ENCODE measurements at places on chromosomes 3 and 15. TPM values are rescaled to one million over a fixed set of nuclear protein-coding genes. Genes with fewer than 3 reads are reported as not detected.

DNA sequence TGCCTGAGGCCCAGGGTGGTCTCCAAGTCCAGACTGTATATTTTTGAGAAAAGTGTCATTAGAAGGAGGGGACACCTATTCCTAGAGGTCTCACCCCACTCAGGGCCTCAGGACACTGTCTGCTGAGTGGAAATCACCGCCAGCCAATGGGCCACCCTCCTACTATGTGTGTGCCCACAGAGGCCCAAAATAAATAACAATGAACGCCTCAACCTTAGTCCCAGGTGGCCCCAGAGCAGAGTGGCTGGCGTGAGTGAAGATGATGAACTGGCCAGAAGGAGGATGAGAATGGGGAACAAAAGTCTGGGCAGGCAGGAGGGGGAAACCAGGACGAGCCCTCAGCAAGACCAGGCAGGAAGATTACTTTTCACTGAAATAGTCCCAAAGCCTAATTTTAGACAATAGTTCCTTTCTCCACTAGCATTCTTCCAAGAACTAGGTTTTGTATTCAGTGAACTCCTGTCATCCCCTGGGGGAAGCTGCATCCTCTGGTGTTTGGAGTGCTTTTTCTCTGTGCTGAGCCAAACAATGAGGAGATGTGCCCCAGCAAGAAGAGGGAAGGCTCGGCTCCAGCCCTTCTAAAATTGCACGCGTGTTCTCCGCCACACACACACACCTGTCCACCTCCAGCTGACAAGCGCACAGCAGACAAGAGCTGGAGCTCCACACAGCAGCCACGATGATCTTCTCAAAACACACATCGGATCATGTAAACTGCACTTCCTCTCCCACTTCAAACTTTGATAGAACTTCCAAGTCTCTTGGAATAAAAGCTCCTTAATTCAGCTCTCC, 72.2 kb downstream of the ADCY5 start:
- H3K4me3 ChIP-seq = no peak overlapping the region
- H3K4me1 ChIP-seq = no peaks in the 10 kb centered on the region
- no peak overlapping the region for H3K27ac ChIP-seq
- no peaks in the 10 kb centered on the region for H3K27me3 ChIP-seq

- H3K4me1 ChIP-seq = no peaks in the 10 kb centered on the region
- H3K27me3 ChIP-seq = no peaks in the 10 kb centered on the region
- no peak overlapping the region for H3K27ac ChIP-seq
- H3K4me3 ChIP-seq = no peak overlapping the region
These were observed 30.0 kb downstream of the SLC6A11 start for GRCh38 chr3:10845839-10846656.

DNA sequence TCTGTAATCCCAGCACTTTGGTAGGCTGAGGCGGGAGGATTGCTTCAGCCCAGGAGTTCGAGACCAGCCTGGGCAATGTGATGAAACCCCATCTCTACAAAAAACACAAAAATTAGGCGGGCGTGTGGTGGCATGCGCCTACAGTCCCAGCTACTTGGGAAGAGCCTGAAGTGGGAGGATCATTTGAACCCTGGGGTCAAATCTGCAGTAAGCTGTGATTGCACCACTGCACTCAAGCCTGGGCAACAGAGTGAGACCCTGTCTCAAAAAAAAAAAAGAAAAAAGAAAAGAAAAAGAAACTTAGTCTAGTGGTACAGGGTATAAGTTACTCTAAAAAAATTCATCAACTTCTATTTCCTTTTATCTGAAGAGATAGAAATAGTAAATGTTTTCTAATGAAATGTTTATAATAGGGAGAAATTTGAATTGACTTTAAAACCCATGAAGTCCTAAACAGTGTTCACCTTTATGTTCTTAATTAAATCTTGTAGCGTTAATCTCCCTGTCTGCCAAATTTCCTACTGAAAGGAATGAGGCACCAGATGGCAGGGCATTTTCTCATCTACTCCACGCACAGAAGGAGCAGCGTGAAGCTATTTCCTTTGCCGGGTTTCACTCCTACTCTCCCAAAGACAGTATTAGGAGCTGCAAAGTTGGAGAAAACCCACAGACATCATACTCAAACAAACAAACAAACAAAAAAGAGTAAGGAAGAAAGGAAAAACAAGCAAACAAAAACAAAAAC, 1.9 kb downstream of the PCLAF start:
- H3K36me3 ChIP-seq = no peaks in the 10 kb centered on the region
- H3K27ac ChIP-seq = no peak overlapping the region
- no peak overlapping the region for H3K4me3 ChIP-seq
- peaks cover 16% of the 10 kb centered on the region for H3K4me1 ChIP-seq
- H3K27me3 ChIP-seq = no peaks in the 10 kb centered on the region

GRCh38 chr15:36252146-36252711, 327.2 kb upstream of the CDIN1 start:
- H3K4me3 ChIP-seq = no peak overlapping the region
- no peak overlapping the region for H3K27ac ChIP-seq
- no peaks in the 10 kb centered on the region for H3K36me3 ChIP-seq
- no peak for DNase-seq

DNA sequence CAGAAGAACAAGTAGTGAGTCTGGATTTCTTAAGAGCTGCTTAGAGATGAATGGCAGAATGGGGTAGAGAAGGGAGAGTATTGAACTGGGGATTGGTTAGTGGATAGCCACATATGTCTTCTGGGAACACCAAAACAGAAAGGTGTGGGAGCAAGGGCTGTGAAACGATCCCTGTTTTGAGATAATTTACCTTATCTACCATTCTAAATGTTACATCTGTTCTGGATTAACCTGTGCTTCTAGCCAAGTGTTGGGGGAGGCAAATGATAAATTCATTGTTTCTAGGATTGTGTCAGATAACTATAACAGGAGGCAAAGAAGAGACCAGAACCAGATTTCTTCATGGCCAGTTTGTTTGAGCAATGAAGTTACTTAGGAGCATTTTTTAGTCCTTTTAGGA, 8.4 kb downstream of the NR1D2 start:
- no peak overlapping the region for H3K27ac ChIP-seq
- H3K4me1 ChIP-seq = peaks cover 30% of the 10 kb centered on the region
- H3K36me3 ChIP-seq = no peaks in the 10 kb centered on the region
- no peak overlapping the region for H3K4me3 ChIP-seq
- H3K27me3 ChIP-seq = no peaks in the 10 kb centered on the region

DNA sequence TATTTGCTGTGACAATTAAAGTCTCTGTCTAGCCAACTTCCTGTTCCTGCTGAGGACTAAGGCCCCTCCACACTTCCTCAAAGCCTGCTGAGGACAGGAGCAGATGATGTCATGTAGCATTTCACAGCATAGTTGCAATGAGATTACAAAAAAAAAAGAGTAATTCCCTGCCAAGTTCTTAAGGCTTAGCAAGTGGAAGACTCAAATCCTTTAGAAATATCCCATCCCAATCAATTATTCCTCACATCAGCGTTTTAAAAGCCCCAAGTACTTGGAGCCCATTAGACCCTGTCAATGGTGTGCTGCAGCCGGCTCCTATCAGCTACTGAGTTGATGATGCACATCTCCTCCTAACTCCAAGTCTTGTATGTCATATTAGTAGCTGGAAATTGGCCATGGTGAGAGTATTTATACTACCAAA, 51.7 kb downstream of the TRANK1 start:
- H3K36me3 ChIP-seq = peaks cover 12% of the 10 kb centered on the region
- no peaks in the 10 kb centered on the region for H3K27me3 ChIP-seq
- peaks cover 14% of the 10 kb centered on the region for H3K4me1 ChIP-seq

DNA sequence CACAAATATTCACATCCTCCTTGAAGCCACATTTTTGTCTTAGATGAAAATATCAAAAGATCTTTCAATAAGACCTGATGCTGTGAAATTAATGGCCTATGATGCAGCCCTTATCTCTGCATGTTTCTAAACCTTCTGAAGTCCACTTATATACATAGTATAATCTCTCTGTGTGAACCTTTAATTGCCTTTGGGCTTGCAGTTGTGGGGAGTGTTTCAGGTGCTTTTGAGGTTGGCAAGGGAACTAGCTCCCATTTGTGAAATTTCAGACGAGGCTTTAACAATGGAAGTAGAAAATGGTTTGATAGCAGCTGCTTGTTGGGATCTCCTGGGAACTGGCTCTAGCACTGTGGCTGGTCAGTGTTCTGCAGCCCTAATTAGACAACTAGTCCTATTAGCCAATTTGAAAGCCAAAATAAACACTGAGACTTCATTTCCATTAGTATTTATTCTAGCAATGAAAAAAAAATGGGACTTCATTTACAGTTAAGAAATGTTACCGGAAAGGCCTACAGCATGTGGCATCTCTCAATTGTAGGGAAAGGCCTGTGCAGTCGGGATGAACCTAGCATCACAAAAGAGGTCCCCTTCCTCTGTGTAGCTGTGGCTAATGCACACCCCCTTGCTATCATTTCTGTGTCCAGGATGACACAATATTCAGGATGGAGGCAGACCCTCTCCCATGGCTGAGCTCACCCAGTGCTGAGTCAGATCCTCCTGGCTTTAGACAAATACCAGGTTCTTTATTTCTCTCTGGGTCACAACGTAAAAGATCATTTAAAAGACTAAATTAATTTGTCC, 140.7 kb upstream of the TRIM42 start:
- no peak overlapping the region for H3K27ac ChIP-seq
- H3K4me3 ChIP-seq = no peak overlapping the region
- H3K36me3 ChIP-seq = no peaks in the 10 kb centered on the region
- no peaks in the 10 kb centered on the region for H3K27me3 ChIP-seq
- no peak for DNase-seq
- H3K4me1 ChIP-seq = no peaks in the 10 kb centered on the region

DNA sequence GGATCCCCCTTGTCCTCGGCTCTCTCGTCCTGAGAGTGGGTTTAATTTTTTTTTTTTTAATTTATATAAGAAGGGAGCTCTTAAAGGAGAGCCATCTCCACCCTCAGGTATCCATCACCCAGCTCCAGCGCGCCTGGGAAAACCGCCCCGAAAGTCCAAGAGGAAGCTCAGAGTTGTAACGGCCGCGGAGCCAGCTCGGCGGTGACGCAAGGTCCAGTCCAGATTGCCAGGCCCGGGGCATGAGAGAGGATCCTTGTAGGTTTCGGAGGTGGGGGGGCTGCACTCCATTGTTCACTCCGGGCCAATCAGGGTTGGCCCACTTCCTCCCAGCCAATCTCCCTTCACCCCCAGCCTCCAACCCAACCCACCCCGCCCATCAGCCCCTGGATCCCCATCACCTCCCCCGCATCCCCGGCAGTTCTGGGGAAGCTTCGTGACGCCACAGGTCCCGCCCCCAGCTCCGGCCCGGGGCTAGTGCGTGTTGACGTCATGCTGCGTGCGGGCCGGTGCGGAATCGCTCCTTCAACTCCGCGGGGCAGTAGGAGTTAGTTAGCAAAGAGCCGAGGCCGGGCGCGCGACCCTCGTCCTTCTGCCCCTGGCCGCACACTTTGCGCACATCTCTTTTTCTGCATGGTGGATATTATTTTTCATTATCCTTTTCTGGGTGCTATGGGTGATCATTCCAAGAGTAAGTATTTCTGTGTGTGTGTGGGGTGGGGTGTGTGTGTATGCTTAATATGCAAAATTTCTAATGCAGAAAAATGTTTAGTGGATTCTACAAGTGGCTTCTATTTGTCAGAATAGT, at the start of gene ISL2:
TSS of gene ISL2 (plus strand) at position 520 of the 805 bp plus-strand sequence. CDS start at position 631, 111 bp downstream.
- DNase-seq = no peak
- H3K27ac ChIP-seq = no peak within 1 kb of the TSS
- H3K27me3 ChIP-seq = peaks cover 73% of the 10 kb centered on the region
- H3K36me3 ChIP-seq = no peaks in the 10 kb centered on the region

DNA sequence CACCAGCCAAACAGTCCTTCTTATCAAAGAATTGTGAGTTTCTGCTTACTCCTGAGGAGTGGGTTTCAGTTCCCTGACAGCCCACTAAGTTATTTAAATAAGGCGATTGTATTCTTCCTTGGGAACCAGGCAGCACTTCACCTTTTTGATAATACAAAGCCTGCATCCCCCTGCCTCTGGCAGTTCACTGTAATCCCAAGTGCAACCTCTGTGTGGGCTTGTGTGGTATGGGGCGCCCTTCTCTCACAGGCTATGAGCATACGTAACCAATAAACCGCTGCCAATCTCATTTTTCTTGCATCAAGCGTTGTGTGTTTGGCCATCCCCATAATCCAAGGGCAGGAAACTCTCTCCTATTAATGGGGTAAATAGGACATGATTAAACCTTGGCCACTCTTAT, 1025.6 kb downstream of the NSUN3 start:
- H3K27me3 ChIP-seq = no peaks in the 10 kb centered on the region
- H3K4me3 ChIP-seq = no peak overlapping the region
- DNase-seq = no peak
- H3K36me3 ChIP-seq = no peaks in the 10 kb centered on the region

GRCh38 chr3:98540346-98540745, 8.6 kb downstream of the GPR15 start:
- DNase-seq = no peak
- no peak overlapping the region for H3K4me3 ChIP-seq
- H3K27ac ChIP-seq = no peak overlapping the region
- no peaks in the 10 kb centered on the region for H3K4me1 ChIP-seq
- no peaks in the 10 kb centered on the region for H3K27me3 ChIP-seq

GRCh38 chr15:74390647-74391288, 23.3 kb upstream of the CYP11A1 start:
- no peaks in the 10 kb centered on the region for H3K4me1 ChIP-seq
- DNase-seq = no peak
- H3K4me3 ChIP-seq = no peak overlapping the region
- no peaks in the 10 kb centered on the region for H3K36me3 ChIP-seq
- H3K27ac ChIP-seq = no peak overlapping the region
- no peaks in the 10 kb centered on the region for H3K27me3 ChIP-seq

DNA sequence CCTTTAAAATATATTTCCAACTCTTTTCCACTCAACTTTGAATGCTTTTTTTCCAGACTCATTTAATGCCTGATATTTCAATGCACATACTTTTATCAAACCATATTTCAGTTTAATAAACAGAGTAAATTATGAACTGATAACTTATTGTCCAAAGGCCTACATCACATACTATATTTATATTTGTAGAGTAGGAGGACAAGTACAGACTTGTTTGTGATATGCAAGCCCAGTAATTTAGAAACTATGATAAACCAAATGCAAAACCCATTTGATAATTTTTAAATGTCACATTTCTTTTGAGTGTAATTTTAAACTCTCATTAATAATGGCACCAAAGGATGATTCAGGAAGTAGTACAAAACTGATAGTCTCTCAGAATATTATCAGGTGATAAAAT, 3.3 kb downstream of the RFX7 start:
- H3K27me3 ChIP-seq = no peaks in the 10 kb centered on the region
- no peak for DNase-seq
- H3K4me1 ChIP-seq = peaks cover 18% of the 10 kb centered on the region
- no peak overlapping the region for H3K27ac ChIP-seq
- no peaks in the 10 kb centered on the region for H3K36me3 ChIP-seq
- H3K4me3 ChIP-seq = no peak overlapping the region

Gene EIF4E3
- total RNA-seq = 26.6 TPM

Gene CCR3
- not detected for total RNA-seq

Gene PXYLP1
- total RNA-seq = 13.4 TPM

Gene GPR62
- total RNA-seq = not detected

Gene C2CD4A
- 0.39 TPM for total RNA-seq

Gene XCR1
- not detected for total RNA-seq

Gene PLA2G4E
- not detected for total RNA-seq
